ENCODE measurements at places on chromosomes 2 and 18.

DNA sequence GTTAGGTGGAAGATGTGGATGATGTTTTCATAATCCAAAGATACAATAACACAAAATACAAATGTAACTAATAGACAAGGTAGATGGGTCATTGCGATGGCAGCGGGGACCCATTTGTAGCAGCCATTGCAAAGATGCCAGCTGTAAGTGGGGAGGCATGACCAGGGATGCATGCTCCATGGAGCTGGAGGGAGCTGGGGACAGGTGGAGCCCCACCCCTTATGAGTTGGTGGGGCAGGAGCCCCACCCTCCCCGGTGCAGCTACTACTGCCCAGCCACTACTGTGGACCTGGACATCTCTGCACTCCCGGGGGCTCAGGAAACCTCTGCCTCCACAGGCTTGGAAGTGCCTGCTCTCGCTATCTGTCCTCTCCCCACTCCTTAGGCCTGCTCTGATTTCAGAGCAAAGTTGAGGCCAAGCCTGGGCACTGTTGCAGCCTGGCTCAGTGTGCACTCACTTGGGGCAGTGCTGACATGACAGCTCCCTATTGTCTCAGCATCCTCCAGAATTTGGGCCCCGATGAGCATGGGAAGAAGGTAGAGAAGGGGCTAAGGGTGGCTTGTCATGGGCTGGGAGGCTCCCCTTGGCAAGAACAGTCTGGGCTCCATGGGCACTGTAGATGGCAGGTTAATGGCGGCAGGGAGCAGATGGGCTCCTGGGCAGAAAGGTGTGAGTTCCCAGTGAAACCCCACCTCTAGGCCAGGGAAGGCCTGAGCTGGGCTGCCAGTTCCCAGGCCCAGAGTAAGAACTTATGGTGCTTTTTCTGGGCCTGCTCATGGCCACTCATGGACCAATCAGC lies 81.1 kb downstream of the ZNF804A start:
- no peak for DNase-seq

GRCh38 chr18:74818516-74819175 lies 221.0 kb downstream of the ZNF407 start:
- no peak for DNase-seq

GRCh38 chr2:23692851-23693605 lies 233.9 kb downstream of the ATAD2B start:
- no peak for DNase-seq

- no peak for DNase-seq
These were observed 21.9 kb downstream of the HJURP start for GRCh38 chr2:233832414-233832813.
